Breast epithelium (tissue), 4 donors: ENCODE measurements at places on chromosomes 16 and 17. TPM values are rescaled to one million over a fixed set of nuclear protein-coding genes. Genes with fewer than 3 reads are reported as not detected.

NACA2 gene
- not detected for total RNA-seq

AOC3 gene
- 25.6 TPM for total RNA-seq

- H3K27ac ChIP-seq: no peak overlapping the region
- H3K27me3 ChIP-seq: no peaks in the 10 kb centered on the region
- H3K36me3 ChIP-seq: no peaks in the 10 kb centered on the region
- no peak for DNase-seq
Measured at GRCh38 chr17:71730871-71731270, 389.9 kb upstream of the SOX9 start.

DNA sequence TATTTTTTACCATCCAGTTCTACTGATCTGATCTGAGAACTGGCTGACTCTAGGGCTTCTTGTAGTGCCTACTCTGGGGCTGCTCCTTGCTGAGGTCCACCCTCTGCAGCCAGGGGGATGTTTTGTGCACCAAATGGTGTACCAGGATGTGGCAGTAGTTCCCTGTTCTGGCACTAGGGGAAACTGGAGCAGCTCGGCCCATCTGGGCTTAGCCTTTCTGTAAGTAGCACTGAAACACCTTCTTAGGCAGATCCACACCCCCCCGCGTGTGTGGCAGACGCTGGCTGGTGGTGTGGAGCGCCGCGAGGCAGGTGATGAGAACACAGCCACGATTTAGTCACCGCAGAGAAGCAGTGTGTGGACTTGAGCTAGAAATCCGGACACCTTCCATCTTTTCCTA, 17.0 kb downstream of the DUSP14 start:
- no peak overlapping the region for H3K4me3 ChIP-seq
- no peaks in the 10 kb centered on the region for H3K36me3 ChIP-seq
- DNase-seq: no peak
- no peak overlapping the region for H3K27ac ChIP-seq
- H3K27me3 ChIP-seq: no peaks in the 10 kb centered on the region
- H3K4me1 ChIP-seq: peaks cover 4% of the 10 kb centered on the region

DNA sequence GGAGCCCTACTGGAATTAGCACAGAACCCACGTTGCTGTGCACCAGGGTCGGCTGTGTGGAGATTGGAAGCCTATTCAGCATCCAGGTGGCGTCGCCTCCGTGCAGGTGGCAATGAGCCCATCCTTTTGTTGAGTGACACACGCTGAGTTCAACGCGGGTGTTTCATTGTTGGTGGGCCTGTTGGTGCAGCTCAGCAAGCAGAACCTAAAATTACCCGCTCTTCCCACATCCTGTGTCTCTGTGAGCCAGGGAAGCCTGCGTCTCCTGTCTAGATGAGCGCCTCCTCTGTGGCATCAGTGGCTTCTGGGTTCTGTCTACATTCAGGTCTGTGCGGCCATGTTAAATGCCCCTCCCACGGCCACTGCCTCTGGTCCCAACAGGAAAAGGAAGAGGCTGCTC, 14.5 kb downstream of the CD2BP2 start:
- H3K27ac ChIP-seq: no peak overlapping the region
- no peak for DNase-seq
- no peaks in the 10 kb centered on the region for H3K27me3 ChIP-seq
- H3K36me3 ChIP-seq: no peaks in the 10 kb centered on the region
- no peak overlapping the region for H3K4me3 ChIP-seq
- H3K4me1 ChIP-seq: peaks cover 5% of the 10 kb centered on the region

DNA sequence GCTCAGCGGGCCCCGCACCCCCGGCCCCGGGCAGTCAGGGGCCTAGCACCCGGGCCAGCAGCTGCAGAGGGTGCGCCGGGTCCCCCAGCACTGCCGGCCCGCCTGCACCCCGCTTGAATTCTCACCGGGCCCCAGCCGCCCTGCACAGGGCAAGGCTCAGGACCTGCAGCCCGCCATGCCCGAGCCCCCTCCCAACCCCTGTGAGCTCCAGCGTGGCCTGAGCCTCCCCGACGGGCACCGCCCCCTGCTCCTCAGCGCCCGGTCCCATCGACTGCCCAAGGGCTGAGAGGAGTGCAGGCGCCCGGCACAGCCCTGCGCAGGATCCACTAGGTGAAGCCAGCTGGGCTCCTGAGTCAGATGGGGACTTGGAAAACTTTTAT, 1.7 kb upstream of the BRCA1 start:
- peaks cover 4% of the 10 kb centered on the region for H3K4me1 ChIP-seq
- H3K4me3 ChIP-seq: peak overlapping the region; percentile 70
- H3K27ac ChIP-seq: no peak overlapping the region
- no peak for DNase-seq
- no peaks in the 10 kb centered on the region for H3K36me3 ChIP-seq

DNA sequence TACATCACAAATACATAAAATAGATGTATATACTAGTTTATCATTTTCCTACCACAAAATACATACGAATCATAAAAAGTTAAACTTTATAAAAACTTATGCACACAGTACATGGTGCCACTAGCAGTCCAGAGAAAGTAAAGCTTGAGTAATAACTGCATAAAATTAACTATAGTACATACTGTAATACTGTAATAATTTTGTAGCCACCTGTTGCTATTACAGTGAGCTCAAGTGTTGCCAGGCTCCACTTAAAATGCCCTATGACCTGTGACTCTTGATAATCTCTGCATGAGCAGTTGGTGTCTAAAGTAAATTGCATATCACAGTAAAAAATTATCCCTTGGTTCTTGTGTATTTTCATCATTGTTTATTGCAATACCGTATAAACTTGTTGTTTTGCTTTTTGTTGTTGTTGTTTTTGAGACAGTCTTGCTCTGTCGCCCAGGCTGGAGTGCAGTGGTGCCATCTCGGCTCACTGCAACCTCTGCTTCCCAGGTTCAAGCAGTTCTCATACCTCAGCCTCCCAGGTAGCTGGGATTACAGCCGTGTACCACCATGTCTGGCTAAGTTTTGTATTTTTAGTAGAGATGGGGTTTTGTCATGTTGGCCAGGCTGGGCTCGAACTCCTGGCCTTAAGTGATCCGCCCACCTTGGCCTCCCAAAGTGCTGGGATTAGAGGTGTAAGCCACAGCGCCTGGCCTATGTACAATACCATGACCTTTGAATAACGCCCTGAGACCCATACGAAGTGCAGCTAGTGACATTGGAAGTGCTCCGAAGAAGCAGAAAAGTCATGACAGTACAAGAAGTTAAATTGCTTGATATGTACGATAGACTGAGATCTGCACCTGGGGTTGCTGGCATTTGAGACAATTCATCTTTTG, 6.6 kb downstream of the LUC7L3 start:
- DNase-seq: no peak
- H3K4me1 ChIP-seq: no peaks in the 10 kb centered on the region
- no peak overlapping the region for H3K4me3 ChIP-seq
- no peaks in the 10 kb centered on the region for H3K27me3 ChIP-seq
- no peak overlapping the region for H3K27ac ChIP-seq
- H3K36me3 ChIP-seq: no peaks in the 10 kb centered on the region

DNA sequence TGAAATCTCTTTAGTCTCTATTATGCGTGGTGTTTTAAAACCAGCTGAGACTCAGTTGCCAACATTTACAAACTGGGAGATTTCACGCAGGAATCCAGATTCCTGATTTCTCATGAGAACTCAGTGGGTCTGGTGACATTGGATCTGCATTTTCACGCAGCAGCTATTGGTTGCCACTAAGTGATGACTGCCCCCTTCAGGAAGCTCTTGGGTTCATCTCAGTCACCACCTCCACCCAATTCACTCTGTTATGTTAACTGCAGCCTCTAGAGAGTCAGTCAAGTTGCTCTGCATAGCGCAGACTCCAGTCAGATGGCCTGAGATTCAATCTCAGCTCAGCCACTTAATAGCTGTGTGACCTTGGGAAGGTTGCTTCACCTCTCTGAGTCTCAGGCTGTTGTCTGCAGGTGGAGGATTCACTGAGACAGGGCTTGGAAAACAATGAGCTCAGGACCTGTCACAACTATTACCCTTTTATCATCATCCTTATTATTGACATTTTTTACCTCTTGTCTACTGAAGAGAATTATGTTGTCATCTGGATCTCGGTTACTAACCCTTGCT, 6.4 kb downstream of the SHISA9 start:
- no peaks in the 10 kb centered on the region for H3K36me3 ChIP-seq
- H3K4me3 ChIP-seq: no peak overlapping the region
- no peak for DNase-seq

GRCh38 chr17:5508810-5509209, 22.4 kb downstream of the MIS12 start:
- H3K36me3 ChIP-seq: no peaks in the 10 kb centered on the region
- H3K27me3 ChIP-seq: no peaks in the 10 kb centered on the region

DNA sequence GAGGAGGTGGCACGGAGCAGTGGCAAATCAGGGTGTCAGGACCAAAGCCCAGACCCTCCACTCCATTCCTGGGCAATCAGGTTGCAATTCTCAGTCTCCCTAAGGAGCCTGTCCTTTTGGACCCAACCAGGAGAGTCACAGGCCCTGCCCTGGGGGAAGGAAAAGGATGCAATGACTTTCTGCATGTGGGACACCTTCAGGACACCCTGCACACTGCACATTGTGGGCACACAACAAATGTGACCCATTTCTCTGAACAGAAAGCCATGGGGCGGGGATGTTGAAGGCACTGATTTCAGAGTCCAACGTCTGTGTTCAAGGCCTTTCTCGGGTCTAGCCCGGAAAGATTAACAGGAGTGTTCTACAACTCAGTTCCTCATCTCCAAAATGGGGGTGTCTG, 286.2 kb upstream of the FOXF1 start:
- no peak overlapping the region for H3K27ac ChIP-seq
- DNase-seq: no peak
- no peaks in the 10 kb centered on the region for H3K4me1 ChIP-seq
- H3K27me3 ChIP-seq: no peaks in the 10 kb centered on the region

GRCh38 chr17:21039839-21040575, 2.8 kb downstream of the USP22 start:
- peak; percentile 46 for DNase-seq
- peak overlapping the region; percentile 100 for H3K27ac ChIP-seq
- peak overlapping the region; percentile 96 for H3K4me3 ChIP-seq
- H3K27me3 ChIP-seq: no peaks in the 10 kb centered on the region
